ENCODE measurements at places on chromosomes 2 and 18.
A peak's percentile ranks its signal among the peaks of the same experiment; 100 is the strongest.

GRCh38 chr2:80053522-80054345 is 250.8 kb downstream of the LRRTM1 start:
- DNase-seq: no peak

DNA sequence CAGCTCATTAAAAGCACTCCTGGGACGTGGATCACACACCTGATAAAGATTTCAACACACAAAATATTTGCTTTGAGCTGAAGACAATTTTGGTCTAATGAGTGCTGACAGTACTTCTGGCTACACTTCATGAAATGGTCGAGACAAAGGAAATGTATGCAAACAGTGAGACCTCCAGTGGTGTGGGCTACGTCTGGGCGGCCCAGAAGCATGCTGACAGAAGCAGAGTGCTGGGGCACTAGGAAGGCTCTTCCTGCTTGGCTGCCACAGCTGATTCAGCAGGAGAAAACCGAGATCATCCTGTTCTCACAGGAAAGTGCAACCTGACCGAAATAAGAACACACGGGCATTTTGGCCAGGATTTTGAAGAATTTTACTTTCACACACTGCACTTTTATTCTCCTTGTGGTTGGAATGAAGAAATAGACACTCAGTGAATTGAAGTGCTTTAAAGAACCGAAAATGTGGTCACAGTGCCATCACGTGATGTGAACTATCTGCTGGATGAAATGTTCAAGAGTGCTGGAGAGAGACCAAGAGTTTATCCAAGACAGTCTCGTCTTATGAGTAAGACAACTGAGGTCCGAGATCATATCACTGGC is 149.5 kb downstream of the CCBE1 start:
- no peak for DNase-seq

DNA sequence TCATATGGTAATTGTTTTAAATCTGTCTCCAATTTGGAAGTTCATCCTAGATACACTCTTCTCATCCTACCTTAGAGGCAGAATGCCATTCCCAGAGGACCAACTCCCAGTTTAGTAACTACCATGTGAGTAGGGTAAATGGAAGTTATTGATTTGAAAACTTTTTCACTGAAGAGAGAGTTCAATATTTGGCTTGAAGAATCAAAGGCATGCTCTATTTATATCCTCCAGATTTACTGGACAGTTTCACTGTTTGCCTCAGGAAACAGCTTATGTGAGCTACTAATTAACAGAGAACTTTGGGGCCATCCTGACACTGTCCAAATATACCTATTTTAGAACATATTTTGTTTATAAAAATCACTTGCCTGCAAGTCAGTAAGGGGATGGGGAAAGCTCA is 607.2 kb upstream of the GYPC start:
- DNase-seq: no peak

GRCh38 chr2:181153886-181154285 is 173.5 kb downstream of the UBE2E3 start:
- DNase-seq: no peak

DNA sequence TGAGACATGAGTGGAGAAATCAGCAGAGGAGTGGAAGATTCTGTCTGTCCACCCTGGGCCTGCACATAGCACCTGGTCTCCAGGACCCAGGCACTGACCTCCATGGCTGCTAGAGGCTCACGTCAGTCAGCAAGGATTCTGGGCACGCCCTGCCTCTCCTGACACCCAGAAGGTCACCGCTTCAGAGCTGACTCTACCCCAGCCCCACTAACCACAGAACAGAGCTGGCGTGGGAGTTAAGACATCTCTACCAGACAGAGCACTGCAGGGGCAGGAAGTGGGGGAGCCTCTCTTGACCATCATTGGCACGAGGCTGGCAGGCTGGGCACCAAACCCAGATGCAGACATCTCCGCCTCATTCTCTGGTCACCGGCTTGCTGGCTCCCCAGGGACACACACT is 3.0 kb downstream of the ADCY3 start:
- DNase-seq: peak; percentile 70

Measured in GM20000 (cell line).